ENCODE measurements at places on chromosomes 6 and 20.

GRCh38 chr6:128655978-128656498 lies 135.6 kb upstream of the PTPRK start:
- no peak for DNase-seq

DNA sequence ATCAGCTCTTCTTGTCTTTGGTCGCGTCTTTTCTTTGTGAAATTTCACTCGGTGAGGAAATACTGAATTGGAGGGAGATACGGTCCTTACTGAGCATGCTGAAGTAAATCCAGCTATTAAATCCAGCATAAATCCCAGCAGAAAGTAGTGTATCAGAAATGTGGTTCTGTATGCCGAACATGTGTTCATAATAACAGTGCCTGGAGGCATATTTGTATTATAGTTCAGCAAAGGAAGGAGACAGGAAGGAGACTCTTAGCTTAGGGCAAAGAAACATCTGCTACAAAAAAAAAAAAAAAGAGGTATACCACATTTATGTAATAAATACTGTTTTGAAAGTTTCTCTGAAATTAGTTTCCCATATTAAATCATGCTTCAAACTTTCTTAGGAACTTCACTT lies 211.8 kb downstream of the PLCB4 start:
- no peak for DNase-seq

GRCh38 chr6:63582579-63583231 lies 10.4 kb downstream of the LOC128125822 start:
- DNase-seq, result no peak

GRCh38 chr6:19399406-19399805 lies 437.8 kb upstream of the ID4 start:
- no peak for DNase-seq

GRCh38 chr6:87066449-87067333 lies 28.2 kb downstream of the CGA start:
- DNase-seq, result no peak

GRCh38 chr20:58479726-58480440 lies 35.3 kb downstream of the APCDD1L start:
- DNase-seq, result no peak

DNA sequence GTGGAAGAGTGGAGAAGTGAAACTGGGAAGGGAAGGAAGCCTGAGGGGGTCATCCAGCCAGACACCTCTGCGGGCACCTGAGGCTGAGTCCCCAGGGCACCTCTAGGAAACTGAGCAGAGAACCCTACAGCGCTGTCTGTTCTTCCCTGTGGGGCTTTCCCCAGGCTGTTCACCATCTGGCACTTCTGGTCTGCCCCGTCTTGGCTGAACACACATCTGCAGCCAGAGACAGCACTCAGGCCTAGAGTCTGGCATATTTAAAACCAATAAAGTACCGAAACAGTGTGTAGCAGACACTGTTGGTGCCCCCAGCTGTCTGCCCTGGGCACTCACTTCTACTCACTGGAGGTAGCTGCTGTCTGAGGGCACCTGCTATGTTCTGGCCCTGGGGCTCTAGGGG lies 9.4 kb upstream of the ARFGEF2 start:
- no peak for DNase-seq

- no peak for DNase-seq
These were observed 81.9 kb downstream of the ZMYND8 start for GRCh38 chr20:47274401-47275108.

GRCh38 chr6:123203928-123204327 lies 207.9 kb downstream of the CLVS2 start:
- no peak for DNase-seq

DNA sequence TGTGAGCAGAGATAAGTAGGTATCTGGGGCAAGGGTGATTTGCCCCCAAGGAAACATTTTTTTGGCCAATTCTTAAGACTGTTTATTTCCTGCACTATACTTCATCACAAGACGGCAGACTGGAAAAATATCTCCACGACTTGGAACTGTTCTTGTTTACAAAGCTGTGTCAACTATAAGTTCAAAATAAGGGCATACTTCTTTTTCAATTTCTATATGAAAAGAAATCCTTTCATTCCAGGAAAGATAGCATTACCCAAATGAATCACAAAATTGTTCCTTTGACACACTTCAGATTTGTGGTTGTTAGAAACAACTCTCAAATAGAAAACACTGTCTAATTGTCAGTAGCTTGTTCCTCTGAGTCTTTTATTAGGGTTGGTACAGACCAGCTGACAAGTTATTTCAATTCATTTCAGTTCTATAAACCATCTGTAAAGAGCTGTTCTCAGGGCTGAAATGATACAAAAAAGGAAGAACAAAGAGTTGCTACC lies 212.9 kb upstream of the PRDM1 start:
- no peak for DNase-seq

DNA sequence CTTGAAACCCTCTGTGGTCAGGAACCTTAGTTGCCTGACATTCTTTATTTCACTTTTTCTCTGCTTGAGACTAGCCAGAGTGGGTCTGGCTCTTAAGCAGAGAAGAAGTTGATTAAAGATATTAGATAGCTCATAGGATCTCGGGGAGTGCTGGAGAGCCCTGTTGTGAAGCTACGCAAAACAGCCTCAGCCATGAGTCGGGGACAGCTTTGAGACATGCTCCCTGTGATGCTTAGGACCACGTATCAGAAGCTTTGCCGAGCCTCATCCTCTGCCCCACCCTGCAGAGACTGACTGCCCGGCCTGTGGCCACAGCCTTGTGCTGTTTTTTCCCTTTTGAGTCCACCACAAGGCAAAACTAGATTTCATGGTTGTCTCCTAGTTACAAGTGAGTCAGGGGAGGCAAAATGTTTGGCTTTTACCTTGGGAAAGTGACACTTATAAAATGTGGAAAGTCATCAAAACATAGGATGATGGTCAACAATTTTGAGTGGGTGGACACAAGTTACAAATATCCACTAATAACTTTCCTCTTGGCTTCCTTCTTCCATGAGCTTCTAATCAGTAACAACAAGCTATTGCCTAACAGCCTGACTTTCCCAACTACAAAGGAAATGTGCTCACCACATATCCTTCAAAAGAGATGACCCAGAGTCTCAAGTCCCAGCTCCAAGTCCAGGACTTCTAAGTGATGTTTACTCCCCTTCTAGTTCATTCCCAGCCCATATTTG lies 108.4 kb downstream of the JAG1 start:
- no peak for DNase-seq

- no peak for DNase-seq
These were observed 261.9 kb upstream of the MOCS1 start for GRCh38 chr6:40196135-40196518.

DNA sequence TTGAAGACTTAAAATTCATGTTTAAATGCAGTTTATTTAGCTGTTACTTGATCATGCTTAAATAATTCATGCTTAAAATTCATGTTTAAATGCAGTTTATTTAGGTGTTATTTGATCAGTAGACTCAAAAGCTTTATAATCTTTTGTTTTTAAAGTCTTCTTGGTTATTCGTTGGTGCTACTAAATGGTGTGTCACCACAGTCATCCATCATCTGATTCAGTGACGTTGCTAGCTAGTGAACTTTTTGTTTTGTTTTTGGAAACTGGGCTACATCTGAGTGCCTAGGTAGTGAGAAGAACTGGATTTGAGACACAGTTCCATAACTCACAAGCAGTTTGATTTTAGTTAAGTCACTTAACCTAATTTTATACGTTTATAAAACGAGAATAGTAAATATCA lies 20.9 kb downstream of the SCAF8 start:
- DNase-seq, result no peak

DNA sequence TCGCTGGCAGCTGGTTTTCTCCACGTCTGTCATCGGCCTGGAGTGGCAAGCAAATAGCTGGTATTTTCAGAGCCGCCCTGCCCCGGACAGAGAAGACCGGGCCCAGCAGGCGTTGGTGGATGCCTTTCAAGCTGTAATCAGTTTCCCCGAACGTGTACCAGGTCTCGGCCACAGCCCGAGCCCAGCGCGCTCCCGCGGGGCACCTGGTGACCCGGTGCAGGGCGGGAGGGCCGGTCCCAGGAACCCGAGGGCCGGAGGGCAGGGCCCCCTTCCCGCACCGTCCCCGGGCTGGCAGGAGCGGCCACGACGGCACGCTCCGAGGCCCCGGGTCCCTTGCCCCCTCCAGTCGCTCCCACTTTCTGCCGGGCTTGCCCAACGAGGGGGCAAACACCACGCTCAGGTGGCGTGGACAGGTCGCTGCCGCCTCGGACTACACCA lies 348 bp upstream of the PYGB start:
- DNase-seq, result no peak

GRCh38 chr20:37745553-37745952 lies 51.7 kb downstream of the CTNNBL1 start:
- DNase-seq, result peak; percentile 22

DNA sequence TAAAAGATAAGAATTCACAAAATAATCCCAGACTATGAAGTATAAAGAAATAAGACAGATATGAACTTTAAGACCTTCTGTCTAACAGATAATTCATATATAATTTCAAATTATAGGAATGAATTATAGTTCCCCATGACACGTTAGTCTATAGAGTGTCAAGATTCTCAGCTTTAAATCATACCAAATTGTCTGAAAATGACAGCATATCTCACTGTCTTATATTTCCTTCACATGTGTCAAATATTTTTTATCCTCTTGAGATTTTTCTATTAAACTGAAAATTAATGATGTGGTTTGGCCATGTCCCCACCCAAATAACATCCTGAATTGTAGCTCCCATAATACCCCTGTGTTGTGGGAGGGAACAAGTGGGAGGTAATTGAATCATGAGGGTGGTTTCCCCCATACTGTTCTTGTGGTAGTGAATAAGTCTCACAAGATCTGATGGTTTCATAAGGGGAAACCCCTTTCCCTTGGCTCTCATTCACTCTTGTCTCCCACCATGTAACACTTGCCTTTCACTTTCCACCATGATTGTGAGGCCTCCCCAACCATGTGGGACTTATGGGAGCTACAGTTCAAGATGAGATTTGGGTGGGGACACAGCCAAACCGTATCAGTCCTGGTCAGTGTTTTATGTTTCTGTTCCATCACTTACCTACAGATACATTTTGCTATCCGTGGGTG lies 825.3 kb upstream of the GJE1 start:
- DNase-seq, result no peak

DNA sequence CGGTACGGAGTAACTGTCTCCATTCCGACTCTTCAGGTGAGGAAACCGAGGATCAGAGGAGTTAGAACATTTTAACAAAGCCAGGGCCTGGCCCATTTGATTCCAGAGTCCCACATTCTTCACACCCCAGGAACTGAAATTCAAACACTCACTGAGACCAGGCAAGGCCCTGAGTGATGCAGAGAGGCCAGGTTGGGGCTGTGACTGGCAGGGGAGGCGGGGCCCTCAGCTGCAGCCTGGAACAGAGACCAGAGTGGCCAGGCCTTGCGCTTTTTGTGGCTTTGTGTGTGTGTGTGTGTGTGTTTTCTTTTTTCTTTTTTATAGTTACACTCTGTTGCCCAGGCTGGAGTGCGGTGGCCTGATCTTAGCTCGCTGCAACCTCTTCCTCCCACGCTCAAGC lies 57.2 kb downstream of the BCAS4 start:
- DNase-seq, result no peak

GRCh38 chr20:34538671-34539123 lies 19.8 kb upstream of the MAP1LC3A start:
- DNase-seq, result peak; percentile 27

DNA sequence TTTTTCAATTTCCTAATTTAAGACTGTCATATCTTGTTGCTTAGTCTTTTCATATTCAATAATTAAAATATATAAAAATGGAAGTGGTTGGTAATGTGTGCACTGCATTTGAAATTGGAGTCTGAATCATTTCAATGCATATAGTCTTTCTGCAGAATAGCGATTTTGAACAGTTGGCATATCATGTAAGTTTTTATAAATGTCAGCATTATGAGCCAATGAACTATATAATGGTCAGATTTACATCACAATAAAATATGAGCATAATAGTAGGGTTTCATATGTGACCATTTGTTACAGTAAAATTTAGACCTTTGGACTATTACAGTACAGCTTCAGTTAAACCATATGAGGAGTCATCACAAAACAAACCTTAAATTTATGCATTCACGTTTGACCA lies 4.3 kb downstream of the RAB32 start:
- no peak for DNase-seq

GRCh38 chr20:49935746-49936152 lies 448 bp upstream of the RNF114 start:
- no peak for DNase-seq

- no peak for DNase-seq
These were observed 11.2 kb downstream of the SLC22A1 start for GRCh38 chr6:160132776-160133338.

GRCh38 chr6:11040134-11040533 lies 4.0 kb downstream of the ELOVL2 start:
- no peak for DNase-seq
